Renal cortical epithelial cell (primary cell): ENCODE measurements at places on chromosomes 5 and 9.

DNA sequence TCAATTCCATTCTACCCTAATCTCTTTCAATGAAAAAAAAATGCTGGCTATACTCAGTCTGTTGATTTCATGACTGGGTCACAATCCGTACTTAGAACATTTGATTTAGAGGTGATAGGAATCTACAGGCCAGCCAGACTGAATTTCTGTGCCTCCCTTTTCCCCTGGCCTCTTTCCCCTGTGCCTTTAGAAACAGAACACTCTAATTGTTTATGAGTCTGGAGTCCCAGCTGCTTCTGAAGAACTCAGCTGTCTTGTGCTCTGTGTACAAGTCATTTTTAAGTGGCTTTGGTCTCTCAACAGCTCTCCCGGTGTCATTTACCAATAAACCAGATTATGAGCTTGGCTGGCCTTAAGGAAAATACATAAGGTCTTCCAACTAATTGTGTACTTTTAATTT lies 94.1 kb upstream of the ITGA2 start:
- DNase-seq: no peak

- no peak for DNase-seq
Observed at GRCh38 chr9:77014597-77015263, 4.7 kb upstream of the FOXB2 start.

DNA sequence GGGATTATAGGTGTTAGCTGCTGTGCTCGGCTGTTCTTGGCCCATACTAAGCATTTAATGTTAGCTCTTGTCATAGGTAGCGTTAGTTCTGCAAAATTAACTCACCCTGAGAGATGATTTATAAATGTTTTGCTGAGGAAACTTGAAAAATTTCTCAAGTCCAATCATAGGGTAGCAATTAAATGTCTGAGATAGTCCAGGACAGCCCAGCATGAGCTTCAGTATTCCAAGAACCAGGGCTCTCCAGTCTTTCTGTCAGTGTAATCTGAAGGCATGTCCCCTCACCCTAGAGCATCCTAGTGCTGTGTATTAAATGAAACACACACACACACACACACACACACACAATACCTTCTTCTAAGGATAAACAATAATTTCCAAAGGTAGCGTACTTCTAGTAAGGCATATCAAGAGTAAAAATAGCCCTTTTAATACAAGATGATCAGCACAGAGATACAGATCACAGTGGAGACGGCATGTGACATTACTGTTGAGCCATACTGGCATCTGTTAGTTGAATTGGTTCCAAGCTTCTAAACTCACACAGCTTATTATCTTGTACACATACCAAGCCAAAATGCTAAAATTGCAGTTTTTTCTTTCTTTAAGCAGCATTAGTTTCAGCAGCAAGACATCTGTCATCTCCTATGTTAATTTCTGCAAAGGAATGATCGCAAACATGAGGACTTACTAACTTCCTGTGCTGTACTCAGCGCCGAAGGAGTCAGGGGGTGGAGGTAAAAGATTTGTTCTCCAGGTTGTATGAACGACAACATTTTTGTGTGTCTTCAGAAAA lies 46.3 kb upstream of the JMY start:
- no peak for DNase-seq

- DNase-seq: no peak
Observed at GRCh38 chr5:179596421-179596820, 27.1 kb downstream of the HNRNPH1 start.

GRCh38 chr5:74617202-74617601 lies 23.3 kb downstream of the ENC1 start:
- DNase-seq: no peak

GRCh38 chr5:43073597-43074546 lies 33.8 kb upstream of the ANXA2R start:
- peak; percentile 20 for DNase-seq

DNA sequence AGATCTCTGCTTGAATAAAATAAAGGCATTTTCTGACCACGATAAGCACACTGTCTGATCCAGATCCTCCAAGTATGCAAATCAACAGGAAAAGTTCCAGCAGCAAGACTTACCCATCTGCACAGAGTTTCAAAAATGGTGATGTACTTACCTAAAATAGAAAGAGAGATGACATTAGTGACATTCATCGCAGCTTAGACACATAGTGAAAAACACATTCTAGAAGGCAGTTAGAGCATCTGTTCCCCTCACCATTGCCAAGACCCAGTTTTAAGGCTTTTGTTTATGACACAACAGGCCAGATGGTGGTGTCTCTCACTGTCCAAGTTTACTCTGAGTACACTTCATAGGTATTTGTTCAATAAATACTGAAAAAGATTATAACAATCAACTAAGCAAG lies 207.7 kb downstream of the PDE4D start:
- no peak for DNase-seq

DNA sequence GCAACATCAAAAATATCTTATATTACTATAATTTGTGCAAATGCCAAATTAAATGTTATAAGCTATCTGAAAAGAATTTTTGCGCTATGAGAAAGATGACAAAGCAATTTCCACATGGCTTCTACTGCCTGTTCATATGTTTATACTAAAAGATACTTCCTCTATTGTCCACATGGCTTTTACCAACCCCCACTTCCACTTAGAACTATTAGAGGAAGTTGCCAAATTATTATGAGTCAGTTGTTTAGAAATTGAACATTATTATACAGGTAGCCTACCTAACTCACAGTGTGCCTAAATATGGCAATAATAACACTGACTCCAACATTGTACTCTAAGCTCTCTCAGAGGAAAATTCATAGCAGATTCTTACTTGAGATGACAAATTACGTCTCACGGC lies 37.6 kb upstream of the SLC27A6 start:
- no peak for DNase-seq
